ENCODE measurements at places on chromosomes 6 and 20. TPM values are rescaled to one million over a fixed set of nuclear protein-coding genes. Genes with fewer than 3 reads are reported as not detected.

- no peak for DNase-seq
These were observed 60.6 kb upstream of the CCN6 start for GRCh38 chr6:111993342-111993741.

Gene CST2
- total RNA-seq = not detected

Gene BLTP3A
- 7.0 TPM for total RNA-seq

DNA sequence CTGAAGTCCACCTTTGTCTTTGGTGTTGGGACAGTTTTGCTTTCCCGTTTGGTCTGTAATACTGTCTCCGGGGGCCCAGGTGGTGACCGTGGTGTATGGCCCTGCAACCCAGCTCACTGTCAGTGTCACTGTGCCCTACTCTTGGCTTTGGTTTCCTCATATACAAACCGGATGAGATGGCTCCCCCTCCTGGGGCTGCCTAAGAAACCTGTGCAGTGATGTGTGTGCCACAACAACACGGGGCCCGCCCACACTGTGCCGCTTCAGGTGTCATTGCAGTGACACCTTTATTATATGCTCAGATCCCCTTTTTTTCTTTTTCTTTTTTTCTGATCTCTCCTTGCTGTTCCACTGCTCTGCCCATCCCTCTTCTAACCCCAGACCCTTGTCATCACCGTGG, 73.9 kb downstream of the RAMACL start:
- no peak for DNase-seq

Gene MOCS3
- total RNA-seq = 5.2 TPM

Measured in esophagus squamous epithelium (tissue), 5 donors.